ENCODE measurements at places on chromosomes 13 and 19. TPM values are rescaled to one million over a fixed set of nuclear protein-coding genes. Genes with fewer than 3 reads are reported as not detected.

The AP1M2 gene
- 61.3 TPM for total RNA-seq

The ZNF560 gene
- not detected for total RNA-seq

GRCh38 chr13:50388481-50388880 is 373.2 kb downstream of the KCNRG start:
- DNase-seq = no peak

- DNase-seq = no peak
Observed at GRCh38 chr13:28320884-28321574, 173.9 kb downstream of the FLT1 start.

DNA sequence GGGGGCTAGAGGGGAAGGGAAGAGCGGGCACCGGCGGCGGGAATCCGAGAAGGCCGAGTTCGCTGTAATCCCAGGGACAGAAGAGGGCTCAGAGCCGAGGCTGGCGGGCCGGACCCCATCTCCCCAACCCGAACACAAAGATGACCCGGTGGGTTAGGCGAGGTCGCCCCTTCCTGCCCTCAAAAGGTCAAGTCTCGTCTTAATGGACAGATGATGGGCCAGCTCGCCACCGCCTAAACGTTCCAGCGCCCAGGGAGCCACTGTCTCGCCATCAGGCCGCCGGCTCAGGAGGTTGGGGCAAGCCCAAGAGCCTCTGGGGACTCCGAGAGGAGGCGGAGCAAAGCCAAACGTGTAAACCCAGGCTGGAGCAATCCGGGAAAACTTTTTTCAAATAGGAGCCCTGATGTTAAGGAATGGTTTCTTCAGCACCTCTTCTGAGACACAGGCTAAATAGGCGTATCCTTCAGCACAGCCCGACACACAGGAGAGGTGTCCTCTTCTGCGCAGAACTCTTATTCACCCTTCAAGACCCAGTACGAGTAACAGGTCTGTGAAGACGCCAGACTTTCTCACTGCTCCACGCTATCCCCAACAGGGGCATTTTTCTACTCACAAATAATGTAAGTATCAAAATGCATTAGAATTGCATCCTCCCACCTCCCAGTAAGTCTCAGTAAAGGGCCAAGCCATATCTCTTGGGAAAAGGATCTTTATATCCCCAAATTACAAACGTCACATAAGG is 6.3 kb upstream of the POU4F1 start:
- DNase-seq = no peak

DNA sequence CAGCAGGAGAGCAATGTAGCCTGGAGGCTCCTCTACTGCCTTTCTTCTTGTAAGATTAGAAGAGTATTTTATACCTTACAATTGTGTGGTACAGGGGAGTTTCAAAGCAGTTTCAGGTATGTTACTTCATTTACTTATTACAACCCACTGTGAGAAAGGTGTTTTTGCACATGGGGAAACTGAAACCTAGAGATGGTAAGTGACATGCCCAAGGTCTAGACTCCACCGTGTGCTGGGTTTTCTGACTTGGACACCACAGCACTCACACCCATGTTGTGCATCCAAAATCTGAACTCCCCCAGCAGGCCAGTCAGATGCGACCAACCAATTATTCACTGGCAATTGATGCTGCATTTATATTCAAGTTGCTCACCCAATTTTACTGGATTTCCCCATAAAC is 22.8 kb downstream of the ERICH6B start:
- DNase-seq = no peak
